ENCODE measurements at places on chromosomes 16 and 17.

- DNase-seq, result no peak
These were observed 69.8 kb downstream of the PCTP start for GRCh38 chr17:55820675-55821074.

GRCh38 chr16:66653581-66654350, 42.8 kb downstream of the CMTM4 start:
- DNase-seq, result no peak

DNA sequence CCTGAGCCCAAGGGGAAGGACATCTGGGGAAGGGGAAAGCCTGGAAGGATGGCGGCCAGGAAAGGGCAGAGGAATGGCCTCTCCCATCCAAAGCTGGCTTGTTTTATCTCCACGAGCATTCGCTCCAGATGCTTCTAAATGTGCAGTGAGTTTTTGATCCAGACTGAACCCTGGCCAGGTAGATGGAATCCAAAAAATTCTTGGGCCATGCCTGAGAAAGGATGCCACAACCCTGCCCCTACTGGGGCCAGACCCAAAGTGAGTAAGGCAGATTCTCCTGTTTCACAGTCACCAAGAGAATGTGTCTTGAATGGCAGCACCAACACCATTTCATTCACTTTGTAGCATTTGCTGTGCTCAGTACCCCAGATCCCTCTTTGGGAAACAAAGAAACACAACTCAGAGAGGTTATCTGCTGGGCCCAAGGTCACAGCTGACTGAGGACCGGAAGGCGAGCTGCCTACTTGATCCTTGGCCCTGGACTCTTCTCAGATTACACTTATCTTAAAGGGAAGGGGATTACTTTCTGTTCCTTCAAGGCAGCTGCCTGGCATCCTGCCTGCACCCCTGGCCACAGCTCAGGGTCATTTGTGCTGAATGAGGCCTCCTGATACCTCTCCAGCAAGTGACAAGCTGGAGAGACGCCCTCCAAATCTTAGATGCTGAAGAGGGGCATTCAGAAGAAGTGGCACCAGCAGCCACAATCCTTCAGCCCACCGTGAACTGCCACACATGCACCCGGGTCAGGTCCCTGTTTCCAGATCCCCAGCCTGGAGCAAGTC, 3.6 kb downstream of the LRRC75A start:
- DNase-seq, result no peak

DNA sequence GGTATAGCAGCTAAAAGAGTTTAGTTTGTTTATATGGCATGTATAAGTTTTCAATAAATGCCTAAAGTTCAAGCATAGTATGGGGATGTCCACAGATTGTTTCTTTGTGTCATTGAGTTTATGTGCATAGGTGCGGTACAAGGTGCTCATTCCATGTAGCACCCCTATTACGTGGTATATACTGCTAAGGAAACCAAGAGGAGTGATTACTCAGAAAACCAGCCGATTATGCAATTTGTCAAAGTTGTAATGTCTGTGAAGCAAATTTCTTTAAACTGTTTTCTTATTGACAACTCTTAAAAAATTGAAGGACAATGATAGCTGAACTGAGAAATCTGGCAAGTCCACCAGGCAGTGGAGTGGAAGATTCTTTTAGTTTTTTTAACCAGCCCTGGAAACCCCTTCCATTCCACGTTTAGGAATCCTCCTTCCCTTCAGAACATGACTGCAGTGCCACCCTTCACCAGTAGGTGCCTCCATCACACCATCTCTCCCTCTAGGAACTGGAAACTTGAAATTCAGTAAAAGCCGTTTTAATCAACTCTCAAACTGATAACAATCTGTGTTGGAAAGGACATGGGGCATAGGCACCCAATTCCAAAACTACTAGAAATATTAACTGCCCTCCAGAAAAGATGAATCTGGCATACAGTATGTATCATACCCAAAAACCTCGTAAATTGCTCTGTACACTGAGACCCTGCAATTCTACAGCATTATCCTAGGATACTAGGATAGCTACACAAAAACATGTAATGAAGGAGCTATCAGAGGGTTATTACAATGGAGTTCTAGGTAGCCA, 43.5 kb downstream of the REXO5 start:
- DNase-seq, result peak; percentile 40

GRCh38 chr17:45902892-45903346, 8.6 kb downstream of the MAPT start:
- no peak for DNase-seq

GRCh38 chr16:69319381-69319780, 8.2 kb downstream of the VPS4A start:
- DNase-seq, result no peak

DNA sequence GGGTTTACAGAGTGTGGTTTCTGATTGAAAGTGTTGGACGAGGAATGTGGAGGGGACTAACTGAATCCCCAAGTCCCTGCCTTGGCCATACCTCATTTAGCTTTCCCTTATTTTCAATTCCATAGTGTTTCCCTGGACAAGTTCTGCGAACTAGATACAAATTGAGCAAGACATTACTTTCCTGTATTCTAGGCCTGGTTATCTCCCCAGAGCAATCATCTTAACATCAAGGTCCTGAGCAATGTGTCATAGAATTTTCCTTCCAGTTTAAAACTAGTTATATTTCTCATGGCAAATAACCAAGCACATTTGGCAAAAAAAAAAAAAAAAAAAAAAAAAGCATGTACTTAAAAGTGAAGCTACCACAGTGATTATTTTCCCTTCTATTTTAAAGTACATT, 330.1 kb downstream of the CDH11 start:
- DNase-seq, result no peak

GRCh38 chr17:21213638-21214014, 335 bp downstream of the TMEM11 start:
- DNase-seq, result peak; percentile 33

- no peak for DNase-seq
These were observed 7.1 kb downstream of the SETD1A start for GRCh38 chr16:30964574-30965226.

DNA sequence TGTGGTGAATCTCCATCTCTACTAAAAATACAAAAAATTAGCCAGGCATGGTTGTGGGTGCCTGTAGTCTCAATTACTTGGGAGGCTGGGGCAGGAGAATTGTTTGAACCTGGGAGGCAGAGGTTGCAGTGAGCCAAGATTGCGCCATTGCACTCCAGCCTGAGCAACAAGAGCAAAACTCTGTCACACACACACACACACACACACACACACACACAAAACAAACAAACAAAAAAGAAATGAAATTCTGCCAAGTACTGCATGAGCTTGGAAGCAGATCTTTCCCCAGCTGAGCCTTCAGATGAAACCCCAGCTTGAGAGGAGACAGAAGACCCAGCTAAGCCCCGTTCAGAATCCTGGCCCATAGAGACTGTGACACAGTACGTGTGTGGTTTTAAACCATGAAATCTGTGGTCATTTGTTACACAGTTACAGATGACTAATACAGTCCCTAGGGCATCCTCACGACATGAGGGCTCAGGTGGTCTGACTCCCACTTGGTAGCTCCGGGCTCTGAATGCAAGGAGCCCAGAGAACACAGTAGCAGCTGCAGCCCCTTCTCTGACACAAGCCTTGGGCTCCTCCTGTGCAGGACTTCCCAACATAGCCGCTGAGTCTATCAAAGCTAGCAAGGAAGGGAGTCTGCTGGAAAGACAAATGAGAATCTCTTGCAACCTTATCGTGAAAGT, 132.8 kb downstream of the SEC14L1 start:
- no peak for DNase-seq

GRCh38 chr16:6286176-6286575, 1046.5 kb upstream of the RBFOX1 start:
- DNase-seq, result no peak

- no peak for DNase-seq
These were observed 77.6 kb upstream of the MED9 start for GRCh38 chr17:17398943-17399926.

DNA sequence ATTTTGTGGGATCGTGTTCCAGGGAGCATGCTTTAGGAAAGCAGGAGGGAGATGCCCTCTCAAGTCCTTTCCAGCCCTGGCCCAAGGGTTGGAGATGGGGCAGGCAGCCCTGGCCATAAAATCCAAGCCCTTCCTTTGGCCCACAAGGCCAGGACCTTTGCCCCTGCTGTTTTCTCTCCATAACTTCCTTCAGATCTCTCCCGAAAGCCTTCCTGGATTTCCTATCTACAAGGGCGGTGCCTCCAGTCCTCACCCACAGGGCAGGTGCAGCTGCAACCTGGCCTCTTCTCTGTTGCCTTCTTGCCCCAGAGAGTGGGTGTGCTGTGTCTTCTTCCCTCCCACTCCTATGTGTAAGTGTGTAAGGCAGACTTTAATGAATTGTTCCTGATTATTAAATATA, 8.5 kb upstream of the PDP2 start:
- no peak for DNase-seq

DNA sequence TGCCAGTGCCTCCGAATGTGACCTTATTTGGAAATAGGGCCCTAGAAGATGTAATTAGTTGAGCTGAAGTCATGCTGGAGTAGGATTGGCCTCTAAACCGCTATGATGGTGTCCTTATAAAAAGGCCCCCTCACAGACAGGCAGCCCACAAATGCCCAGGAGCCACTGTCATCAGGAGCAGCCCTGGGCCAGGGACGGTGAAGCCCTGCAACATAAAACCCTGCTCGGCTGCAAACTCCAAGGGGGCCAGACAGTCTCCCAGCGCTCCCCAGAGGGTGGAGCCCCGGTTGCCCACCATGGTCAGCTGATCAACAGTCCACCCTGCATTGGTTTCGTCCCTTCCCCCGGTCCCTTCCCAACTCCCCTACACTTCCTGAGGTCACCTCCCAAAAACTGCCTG, 351.7 kb downstream of the FOXL1 start:
- no peak for DNase-seq

GRCh38 chr16:14117051-14117450, 45.9 kb downstream of the MRTFB start:
- no peak for DNase-seq

- DNase-seq, result no peak
These were observed 51.1 kb downstream of the ADAMTS18 start for GRCh38 chr16:77383606-77384187.

DNA sequence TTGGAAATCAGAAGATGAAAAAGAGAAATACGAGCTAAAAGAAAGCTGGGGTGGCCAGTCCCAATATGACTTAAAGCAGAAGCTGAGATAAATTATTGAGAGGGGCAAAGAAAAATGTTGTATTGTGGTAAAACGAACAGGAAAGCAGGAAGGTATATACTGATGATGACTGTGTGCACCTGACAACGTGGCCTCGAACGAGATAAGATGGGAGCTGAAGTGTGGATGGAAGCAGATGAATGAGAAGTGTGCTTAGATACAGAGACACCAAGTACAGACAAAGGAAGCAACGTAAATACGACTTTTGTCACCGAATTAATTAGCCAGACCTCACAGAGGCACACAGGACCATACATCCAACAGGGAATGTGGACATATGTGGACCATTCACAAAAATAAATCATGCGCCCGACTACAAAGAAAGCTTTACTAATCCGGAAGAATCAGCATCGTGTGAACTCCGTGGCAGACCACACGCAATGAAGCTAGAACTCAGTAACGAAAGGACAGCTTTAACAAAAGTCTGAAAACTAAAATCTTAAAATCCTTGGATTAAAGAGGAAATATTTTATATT, 218.7 kb downstream of the RPTOR start:
- no peak for DNase-seq

GRCh38 chr17:5615476-5615875, 31.2 kb upstream of the NLRP1 start:
- no peak for DNase-seq

GRCh38 chr16:49462362-49462988, 88.9 kb downstream of the C16orf78 start:
- DNase-seq, result no peak

GRCh38 chr16:66574531-66574930, 4.7 kb upstream of the CMTM2 start:
- DNase-seq, result no peak

DNA sequence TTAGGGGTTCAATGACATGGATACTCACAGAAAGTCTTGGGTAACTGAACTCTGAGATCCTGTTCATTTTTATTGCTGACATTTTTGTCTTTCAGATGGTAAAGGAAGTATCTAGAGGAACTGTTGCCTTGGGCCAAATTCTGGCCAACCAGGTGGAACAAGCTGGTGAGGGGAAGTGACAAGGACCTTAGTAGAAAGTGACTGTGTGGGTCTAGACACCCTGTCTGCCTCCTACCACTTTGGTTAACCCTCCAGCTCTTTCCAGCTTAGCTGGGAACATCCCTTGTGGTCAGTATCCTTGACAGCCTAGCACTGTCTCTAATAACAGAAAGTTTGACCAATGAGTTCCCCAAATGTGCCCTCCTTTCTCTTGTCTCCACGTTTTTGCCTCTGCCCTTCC, 28.8 kb upstream of the PRKCB start:
- DNase-seq, result peak; percentile 55

DNA sequence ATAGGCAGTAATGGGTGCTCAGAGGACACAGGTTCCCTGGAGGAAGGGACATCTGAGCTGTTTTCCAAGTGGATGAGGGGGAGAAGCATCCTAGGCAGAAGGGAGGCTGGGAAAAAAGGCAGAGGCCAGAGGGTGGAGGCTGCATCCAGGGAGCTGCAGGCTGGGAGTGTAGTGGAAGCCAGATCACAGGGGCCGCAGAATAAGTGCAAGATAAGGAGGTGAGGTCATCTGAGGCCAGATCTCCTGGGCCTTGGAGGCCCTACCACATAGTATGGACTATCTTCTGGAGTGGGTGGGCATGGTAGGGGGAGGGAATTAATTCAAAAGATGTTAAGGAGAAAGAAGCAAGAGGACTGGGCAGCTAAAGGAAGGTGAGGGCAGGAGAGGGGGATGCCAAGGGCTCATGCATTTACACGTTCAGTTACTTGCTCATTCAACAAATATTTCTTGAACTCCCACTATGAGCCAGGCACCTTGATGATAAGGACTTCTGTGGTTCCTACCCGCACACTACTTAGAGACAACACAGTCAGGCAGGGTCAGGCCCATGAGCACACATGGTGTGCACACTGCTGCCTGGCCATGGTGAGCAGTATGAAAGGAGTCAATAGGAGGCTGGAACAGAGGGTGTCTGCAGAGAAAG, 2.4 kb upstream of the RIPOR1 start:
- no peak for DNase-seq

- DNase-seq, result no peak
These were observed 233.2 kb downstream of the PRKCA start for GRCh38 chr17:66535611-66536010.

GRCh38 chr17:79809530-79810129, 12.8 kb upstream of the CBX8 start:
- no peak for DNase-seq
